NCI-H69 (cell line): ENCODE measurements at places on chromosomes 1 and 21.

DNA sequence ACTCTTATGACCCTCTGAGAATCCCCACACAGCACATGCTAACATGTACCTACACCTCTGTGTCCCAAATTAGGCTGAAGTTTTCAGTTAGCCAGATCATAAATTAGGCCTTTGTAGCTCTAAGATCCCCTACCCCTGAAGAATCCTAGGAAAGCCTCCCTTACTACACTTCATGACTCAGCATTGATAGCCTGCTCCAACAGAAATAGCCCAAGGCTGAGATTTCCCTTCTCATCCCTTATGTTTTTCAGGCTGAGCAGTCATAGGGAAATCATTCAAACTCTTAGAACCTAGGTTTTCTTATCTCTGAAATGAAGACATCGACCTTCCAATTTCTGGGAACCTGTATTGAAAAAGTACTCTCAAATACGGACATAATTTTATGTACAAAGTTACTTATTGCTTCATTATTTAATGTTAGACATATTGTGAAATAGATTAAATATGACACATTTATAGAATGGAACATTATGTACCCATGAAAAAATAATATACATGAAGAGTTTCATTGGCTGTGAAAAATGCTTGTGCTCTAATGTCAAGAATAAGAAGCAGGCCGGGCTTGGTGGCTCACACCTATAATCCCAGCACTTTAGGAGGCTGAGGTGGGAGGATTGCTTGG lies 122.4 kb upstream of the UBE2U start:
- DNase-seq = no peak

DNA sequence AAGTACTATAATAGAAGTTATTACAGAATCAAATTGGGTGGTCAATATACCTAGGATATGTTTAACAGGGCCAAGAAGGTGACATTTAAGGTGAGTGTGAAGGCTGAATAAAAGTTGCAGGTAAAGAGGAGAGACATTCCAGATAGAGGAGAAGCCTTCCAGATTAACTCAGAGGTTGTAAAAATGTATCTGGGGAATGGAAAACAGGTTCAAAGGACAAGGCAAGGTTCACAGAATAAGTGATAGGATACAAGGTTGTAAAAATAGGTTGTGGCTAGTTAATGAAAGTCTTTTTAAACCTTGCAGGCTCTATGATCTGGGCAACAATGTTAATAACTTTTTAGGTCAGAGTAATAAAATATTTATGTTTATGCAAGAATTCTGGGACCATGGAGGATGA lies 40.2 kb downstream of the FUBP1 start:
- DNase-seq = no peak

DNA sequence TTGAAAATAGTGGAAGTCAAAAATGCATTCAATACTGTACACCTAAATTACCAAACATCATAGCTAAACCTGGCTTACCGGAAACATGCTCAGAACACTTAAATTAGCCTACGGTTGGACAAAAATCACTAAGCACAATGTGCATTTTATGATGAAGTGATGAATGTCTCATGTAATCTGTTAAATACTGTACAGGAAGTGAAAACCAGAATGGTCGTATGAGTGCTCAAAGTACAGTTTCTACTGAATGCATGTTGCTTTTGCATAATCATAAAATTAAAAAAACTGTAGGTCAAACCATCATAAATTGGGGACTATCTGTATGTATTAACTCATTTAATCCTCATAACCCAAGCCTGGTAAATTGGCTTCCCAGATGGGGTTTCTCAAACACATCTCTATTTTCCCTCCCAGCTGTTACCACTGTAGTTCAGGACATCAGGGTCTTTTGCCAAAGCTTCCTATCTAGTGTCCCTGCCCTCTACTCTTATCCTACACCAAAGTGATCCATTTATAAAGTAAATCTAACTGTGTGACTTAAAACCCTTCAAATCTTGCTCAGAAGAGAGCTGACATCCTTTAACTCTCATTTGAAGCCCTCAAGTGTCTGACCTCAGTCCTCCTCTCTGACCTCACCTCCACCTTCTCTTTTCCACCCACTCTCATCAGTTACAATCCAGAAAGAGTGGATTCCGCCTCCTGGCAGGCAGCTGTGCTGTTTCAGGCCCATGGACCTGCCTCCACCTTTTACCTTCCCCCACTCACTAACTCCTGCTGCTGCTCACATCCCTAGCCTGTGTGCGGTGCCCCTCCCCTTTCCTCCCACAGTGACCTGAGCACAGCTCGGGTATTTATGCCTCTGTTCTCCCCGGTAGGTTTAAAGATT lies 356.4 kb upstream of the ST6GALNAC5 start:
- peak; percentile 65 for DNase-seq

DNA sequence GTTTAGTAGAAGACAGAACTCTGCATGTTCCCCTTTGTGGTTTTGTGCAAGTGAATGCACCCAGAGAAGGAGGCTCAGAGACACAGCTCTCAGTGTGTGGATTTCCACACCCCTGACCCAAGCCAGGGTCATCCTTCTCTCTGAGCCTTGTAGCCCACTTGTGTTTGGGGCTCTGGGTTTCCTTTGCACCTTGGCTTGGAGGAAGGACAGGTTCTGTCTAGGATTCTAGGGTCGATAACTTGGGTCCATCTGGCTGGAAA lies 27.2 kb downstream of the MYOG start:
- no peak for DNase-seq

DNA sequence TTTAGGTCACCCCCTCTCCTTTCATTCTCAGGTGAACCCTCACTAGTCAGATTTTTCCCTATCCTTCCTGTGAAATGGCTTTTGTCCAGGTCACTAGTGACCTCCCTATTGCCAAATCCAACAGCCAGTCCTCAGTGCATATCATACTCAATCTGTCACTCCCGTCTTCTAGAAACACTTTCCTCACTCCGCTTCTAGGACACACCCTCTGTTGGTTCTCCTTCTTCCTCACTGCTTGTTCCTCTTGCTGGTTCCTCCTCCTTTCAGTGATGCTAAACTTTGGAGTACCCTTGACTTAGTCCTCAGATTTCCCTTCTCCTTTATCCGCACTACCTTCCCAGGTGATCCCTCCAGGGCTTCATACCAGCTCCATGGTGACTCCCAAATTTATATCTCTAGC lies 94.3 kb downstream of the RNF220 start:
- no peak for DNase-seq
